ENCODE measurements at places on chromosomes 2 and 18.

- DNase-seq = no peak
These were observed 43.6 kb downstream of the SPRED2 start for GRCh38 chr2:65388596-65389390.

DNA sequence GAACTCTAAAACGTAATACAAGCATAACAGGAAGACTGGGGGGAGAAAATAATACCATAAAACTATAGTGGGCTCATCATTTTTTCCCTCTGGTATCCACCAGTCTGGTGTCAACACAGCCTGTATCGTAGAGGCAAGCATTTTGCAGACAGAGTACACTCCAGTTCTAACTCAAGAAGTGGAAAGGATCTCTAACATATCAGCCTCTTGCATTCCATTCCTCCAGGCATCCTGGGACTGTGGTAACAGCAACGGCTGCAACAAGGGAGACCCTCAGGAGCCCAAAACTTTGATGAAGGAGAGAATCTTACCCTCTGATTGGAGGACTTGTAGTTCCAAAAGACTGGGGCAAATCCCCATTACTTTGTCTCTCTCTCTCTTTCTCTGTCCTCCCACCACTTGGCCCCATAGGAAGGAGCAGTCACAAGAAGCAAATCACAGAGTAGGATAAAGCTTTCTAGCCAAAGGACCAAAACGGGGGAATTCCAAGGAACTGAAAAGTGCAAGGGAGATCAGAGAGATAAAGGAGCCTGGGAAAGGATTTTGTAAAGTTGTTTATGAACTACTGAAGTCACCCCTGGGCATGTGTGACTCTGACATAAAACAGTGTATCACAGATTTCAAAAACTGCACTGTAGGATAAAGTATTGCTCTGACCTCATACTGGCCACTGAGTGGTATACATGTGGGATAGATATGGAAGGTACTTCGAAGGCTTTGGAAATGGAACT, 11.9 kb downstream of the FRZB start:
- DNase-seq = no peak

- DNase-seq = no peak
These were observed 181.1 kb upstream of the DPP10 start for GRCh38 chr2:114261366-114261765.

GRCh38 chr2:209990838-209991237, 11.6 kb upstream of the RPE start:
- no peak for DNase-seq

GRCh38 chr18:6752202-6752860, 22.8 kb downstream of the ARHGAP28 start:
- no peak for DNase-seq

DNA sequence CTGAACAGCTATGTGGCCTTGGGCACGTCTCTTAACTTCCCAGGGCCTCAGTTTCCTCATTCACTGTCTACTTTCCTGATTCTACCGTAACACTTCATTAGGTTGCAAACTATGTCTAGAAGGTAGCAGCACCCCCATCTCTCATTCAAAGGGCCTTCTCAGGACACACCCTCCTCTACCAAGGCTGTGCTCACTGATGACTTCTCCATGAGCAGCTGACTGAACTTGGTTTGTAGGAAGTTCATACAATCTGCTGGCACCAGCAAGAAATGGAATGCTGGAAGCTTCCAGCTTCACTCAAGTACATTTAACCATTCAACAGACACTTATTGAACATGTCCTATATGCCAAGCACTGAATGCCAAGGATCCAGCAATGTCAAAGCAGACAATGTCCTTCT, 250.8 kb upstream of the CTAGE1 start:
- no peak for DNase-seq

DNA sequence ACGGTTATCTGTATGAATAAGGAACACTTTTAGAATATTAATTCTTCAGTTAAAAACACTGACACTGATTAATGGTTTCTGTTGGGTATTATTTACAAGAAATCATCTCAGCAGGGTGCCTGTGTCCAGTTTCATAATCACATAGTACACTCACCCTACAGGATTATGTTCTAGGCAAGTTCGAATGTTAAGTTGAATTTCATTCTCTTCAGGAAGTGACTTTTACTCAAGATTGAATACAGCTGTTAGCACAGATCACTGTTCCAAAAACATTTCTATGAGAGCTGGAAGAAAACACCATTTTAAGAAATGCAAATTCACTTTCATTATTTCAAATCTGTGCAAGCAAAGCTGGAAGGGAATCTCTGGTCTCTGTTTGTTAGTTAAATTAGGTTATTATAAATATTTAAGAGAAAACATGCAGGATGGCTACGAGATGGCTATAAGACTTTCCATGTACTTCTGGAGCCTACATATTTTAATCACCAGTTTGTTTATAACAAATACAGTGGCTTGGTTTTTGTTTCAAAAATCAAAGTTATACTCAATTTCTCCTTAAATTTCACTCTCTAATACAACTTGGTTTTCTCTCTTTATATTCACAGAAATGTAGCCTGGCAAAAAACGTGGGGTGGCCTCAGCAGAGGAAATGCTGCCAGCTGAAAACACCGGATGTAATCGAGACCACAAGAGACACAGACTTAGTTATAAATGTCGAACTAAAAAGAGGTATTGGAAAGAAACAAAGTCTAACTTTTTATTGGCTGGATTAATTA, 65.8 kb downstream of the RBMS1 start:
- DNase-seq = peak; percentile 62

DNA sequence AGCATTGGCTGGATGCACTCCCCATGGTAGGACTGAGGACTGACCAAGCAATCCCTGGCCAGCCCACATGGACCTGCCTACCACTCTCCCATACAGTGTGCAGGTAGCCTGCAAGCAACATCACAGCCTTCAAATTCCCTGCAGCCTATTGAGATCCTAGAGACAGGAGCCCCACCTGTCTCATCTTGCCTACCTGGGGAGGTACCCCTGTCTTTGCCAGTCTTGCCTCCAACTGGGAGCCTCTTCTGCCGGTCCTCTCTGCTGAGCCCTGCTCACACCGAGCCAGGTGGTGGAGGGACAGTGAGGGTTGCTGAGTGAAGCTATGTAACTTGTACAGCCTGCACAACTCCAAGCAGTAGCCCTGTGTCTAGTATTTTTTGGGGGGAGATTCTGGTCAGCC, 29.9 kb downstream of the TTC32 start:
- no peak for DNase-seq

GRCh38 chr2:9392898-9393765, 30.2 kb downstream of the ITGB1BP1 start:
- no peak for DNase-seq

GRCh38 chr2:152175368-152176112, at the start of gene STAM2:
Gene STAM2 (minus strand): TSS chr2:152175763. CDS start chr2:152175642, 121 bp downstream.
- peak; percentile 92 for DNase-seq

DNA sequence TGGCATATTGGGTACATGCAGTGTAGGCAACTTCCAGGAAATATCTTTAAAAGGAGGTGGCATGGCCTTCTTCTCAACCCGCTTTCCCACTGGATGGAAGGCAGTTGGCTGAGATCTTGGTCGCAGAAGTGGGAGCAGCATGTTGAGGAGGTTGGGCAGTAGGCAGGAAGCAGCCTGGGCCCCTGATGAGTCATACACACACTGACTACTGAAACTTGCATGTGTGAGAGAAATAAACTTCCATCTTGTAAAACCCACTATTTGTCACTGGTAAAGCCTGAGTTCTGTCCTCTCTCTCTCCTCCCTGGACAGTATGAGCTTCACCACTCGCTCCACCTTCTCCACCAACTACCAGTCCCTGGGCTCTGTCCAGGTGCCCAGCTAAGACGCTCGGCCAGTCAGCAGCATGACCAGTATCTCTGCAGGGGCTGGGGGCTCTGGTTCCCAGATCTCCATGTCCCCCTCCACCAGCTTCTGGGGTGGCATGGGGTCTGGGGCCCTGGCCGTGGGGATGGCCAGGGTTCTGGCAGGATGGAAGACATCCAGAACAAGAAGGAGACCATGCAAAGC, 233.8 kb upstream of the SPRED2 start:
- peak; percentile 20 for DNase-seq

DNA sequence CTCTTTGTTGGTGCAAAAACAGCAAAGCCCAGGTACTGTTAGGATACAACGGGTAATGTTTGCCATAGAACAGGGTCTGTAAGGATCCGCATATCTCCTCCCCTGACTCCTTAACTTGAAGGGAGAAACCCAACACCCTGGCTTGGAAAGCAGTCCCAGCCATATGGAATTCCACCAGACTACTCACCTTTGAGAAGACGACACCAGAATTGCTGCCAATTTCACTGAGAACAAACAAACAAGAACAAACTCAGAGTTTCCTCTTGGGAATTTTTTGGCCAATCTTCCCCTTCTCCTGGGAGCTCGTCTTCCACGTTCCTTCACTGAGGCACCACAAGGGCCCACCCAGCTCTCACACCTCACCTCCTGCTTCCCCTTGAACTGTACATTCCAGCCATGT, 29.2 kb downstream of the CAPN14 start:
- DNase-seq = no peak

- no peak for DNase-seq
These were observed 429.4 kb downstream of the ERBB4 start for GRCh38 chr2:212109217-212109616.

GRCh38 chr18:13371689-13372418, 153.3 kb downstream of the LDLRAD4 start:
- no peak for DNase-seq

DNA sequence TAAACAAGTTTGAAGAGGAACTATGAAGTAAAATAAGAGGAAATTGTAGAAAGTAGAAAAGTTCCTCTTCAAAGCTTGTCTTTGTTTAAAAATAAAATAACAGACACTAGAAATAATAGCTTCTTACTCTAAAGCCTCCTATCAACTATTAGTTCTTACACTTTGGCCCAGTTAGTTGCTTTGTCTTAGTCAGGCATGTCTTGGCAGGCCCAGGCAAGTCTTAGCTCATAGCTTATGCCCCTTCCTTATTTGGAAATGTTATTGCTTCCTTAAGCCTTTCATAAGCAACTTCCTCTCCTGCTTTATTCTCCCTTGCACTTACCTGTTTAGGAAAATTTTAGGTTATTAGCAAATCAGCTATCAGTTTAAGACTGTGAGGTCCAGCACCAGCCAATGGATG, 950.6 kb upstream of the LRATD1 start:
- no peak for DNase-seq

DNA sequence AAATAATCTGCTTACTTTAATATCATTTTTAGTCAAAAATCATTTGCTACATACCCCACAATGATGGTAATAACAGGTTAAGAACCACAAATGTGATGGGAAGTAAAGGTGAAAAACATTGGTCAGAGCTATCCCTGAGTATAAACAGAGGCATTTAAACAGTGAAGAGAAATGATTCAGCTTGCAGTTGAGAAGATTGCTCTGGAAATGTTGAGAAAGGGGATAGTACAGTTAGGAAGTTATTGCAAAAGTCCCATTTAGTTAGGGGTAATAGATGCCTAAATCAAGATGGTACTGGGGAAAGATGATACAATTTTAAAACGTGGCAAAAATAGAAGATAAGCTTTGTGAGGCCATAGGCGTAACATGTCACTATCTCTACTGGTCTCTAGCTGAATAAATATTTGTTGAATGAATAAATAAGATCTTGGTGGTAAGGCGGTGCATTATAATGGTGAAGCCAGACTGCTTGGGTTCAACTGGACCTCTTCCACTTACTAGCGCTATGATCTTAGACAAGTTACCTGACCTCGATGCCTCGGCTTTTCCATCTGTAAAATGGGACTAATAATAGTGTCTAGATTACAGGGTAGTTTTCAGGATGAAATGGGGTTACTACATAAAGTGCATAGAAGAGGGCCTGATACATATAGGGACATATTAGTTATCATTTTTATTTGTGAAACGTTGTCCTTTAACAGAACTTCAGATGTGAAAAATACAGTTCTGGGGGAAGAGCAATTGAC, 2.0 kb upstream of the BZW1 start:
- no peak for DNase-seq

DNA sequence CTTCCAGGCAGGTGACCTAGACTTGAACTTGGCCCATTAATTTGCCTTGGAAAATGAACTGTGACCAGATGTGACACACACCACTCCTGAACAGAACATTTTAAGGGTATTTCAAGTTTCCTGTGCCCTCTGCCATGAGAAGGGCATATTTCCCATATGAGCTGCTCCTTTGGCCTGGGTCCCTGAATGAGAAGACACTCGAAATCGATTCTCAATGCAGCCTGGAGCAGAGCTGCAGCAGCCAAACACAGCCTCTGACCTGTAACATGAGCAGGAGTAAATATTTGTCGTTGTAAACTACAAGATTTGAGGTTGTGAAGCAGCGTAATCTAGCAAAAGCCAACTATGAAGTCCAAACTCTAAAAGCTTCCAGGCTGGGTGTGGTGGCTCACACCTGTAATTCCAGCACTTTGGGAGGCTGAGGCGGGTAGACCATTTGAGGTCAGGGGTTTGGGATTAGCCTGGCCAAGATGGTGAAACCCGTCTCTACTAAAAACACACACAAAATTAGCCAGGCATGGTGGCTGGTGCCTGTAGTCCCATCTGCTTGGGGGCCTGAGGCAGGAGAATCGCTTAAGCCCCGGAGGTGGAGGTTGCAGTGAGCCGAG, 30.1 kb upstream of the SOS1 start:
- DNase-seq = no peak

- no peak for DNase-seq
These were observed 34.3 kb upstream of the ODC1 start for GRCh38 chr2:10482460-10482859.

DNA sequence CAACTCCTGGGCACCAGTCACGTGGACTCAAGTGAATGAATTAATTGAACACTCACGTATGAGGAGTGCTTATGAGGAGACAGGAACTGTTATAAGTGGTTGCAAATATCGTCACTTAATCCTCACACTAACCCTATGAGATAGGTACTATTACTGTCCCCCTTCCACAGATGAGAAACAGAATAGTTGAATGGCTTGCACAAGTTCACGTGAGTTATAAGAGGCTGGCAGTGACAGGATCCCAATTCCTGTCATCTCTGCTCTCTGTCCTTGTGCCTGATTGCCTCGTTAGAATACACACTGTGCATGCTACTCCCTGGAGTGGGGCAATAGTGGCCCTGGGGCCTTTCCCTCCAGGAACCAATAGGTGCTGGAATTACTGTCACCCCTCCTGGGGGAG, 253.5 kb downstream of the DYSF start:
- no peak for DNase-seq

DNA sequence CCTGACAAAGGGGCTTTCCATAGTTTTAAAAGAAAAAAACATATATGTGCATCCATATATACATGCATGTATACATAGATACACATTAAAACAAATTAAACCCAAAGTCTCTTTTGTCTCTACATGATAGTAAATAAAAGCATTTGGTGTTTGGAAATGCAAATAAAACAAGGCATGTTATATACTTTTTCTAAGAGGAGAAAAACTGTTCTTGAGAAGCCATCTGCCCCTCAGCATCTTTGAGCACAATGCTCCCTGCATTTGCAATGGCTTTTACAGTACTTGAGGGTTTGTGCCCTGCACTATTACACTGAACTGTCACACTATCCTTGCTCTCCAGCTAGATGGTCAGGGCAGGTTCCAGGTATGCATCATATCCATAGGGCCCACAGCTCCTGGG, 210.2 kb downstream of the L3MBTL4 start:
- DNase-seq = no peak

- no peak for DNase-seq
These were observed 7.9 kb downstream of the TMEM18 start for GRCh38 chr2:669323-669722.

- peak; percentile 9 for DNase-seq
These were observed 81.8 kb upstream of the ADAM23 start for GRCh38 chr2:206361407-206362045.
